ENCODE measurements at places on chromosomes 1 and 21. TPM values are rescaled to one million over a fixed set of nuclear protein-coding genes. Genes with fewer than 3 reads are reported as not detected.

DNA sequence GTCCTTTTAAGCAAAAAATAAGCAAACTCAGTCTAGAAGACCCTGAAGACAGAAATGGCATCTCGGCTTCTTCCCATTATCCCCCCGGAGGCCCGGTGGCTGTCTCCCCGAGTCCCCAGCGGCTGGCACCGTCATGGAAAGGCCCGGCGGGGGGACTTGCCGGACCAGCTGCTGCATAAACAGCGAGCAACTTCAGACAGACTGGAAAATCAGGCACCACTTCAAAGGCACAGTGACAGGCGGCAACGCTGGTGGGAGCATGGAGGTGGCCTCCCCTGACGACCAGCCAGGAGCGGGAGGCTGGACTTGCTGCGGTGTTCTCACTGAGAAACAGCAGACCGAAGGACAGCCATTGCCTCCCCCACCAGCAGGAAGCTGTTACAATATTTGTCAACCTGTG lies 18.4 kb upstream of the C1QA start:
- H3K4me1 ChIP-seq = no peaks in the 10 kb centered on the region
- no peak for DNase-seq
- H3K27ac ChIP-seq = no peak overlapping the region
- H3K4me3 ChIP-seq = no peak overlapping the region

- H3K36me3 ChIP-seq = no peaks in the 10 kb centered on the region
- no peak overlapping the region for H3K4me3 ChIP-seq
- no peak for DNase-seq
- no peaks in the 10 kb centered on the region for H3K27me3 ChIP-seq
Measured at GRCh38 chr1:164662462-164662861, 103.5 kb downstream of the PBX1 start.

DNA sequence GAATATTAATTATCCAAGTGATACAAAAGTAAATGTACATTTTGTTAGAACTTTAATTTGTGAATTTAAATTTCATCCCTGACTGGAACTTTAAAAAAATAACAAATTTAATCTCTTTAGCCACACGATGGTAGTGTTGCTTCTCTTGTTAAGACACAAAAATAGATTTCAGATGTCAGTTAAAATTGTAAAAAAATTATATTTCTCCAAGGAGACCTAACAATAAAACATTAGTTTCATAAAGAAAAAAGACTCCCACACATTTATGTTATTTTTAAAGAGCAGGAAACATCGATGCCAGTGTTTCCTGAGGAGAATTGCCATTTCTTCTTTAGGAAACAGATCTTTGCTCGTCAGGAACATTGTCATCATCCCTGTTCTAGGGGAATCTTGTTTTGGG lies 74.0 kb upstream of the DEPDC1 start:
- H3K27ac ChIP-seq = no peak overlapping the region
- no peaks in the 10 kb centered on the region for H3K4me1 ChIP-seq
- no peaks in the 10 kb centered on the region for H3K36me3 ChIP-seq
- no peak overlapping the region for H3K4me3 ChIP-seq
- no peaks in the 10 kb centered on the region for H3K27me3 ChIP-seq

The FMO2 gene
- polyA plus RNA-seq = 24.4 TPM

DNA sequence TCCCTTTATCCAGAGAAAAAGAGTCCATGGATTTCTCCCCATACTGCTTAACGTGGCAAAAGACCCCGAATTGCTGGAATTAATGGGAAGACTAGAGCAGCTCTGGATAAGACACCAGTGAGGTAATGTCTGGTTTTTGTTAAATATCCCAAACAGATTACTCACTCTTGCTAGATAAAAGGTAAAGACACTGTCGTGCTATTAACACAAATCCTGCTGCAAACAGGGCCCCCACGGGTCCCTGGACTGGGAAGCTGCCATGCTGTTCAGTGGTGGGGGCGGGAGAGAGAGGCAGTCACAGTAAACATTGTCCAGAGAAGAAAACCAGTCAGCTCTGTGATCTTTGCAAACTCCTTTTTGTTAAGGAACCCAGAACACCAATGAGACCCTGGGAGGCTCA lies 15.2 kb upstream of the SRP9 start:
- no peak for DNase-seq
- no peak overlapping the region for H3K4me3 ChIP-seq
- peak overlapping the region; percentile 50 for H3K27ac ChIP-seq
- H3K4me1 ChIP-seq = peaks cover 34% of the 10 kb centered on the region
- H3K36me3 ChIP-seq = no peaks in the 10 kb centered on the region

GRCh38 chr1:12064073-12064969 lies 1.2 kb downstream of the TNFRSF8 start:
- no peaks in the 10 kb centered on the region for H3K4me1 ChIP-seq
- no peak overlapping the region for H3K27ac ChIP-seq
- no peak overlapping the region for H3K4me3 ChIP-seq
- H3K27me3 ChIP-seq = peaks cover 32% of the 10 kb centered on the region
- H3K36me3 ChIP-seq = no peaks in the 10 kb centered on the region

DNA sequence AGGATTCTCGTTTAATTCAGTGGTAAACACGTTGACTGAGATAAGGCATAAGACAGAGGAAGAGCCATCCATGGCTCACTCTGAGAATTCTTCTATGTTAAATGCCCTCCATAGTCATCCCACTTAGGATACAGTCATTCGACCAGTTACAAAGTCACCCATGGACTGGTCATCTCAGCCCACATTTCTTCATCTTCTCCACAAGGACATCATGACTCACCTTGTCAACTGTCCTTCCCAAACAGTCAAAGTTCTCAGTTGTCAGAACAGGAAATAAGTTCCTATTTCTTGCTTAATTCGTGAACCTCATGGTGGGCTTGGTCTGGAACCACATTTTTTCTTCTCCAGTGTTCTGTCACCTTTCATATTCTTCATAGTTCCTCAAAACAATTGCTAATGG lies 133.2 kb downstream of the TGFB2 start:
- no peaks in the 10 kb centered on the region for H3K27me3 ChIP-seq
- H3K27ac ChIP-seq = no peak overlapping the region
- no peak for DNase-seq
- H3K36me3 ChIP-seq = no peaks in the 10 kb centered on the region

The DIO1 gene
- not detected for polyA plus RNA-seq

GRCh38 chr21:36064085-36064460 lies 3.7 kb upstream of the SETD4 start:
- H3K4me3 ChIP-seq = no peak overlapping the region
- H3K27ac ChIP-seq = no peak overlapping the region
- H3K4me1 ChIP-seq = no peaks in the 10 kb centered on the region
- no peaks in the 10 kb centered on the region for H3K36me3 ChIP-seq
- H3K27me3 ChIP-seq = no peaks in the 10 kb centered on the region

Data from heart left ventricle (tissue), 16 donors.